ENCODE measurements at places on chromosomes 7 and 10.

GRCh38 chr7:108002726-108003598, at the start of gene LAMB1:
LAMB1 (minus strand) TSS chr7:108003161; CDS start chr7:108002885, 276 bp downstream.
- DNase-seq, result peak; percentile 82

DNA sequence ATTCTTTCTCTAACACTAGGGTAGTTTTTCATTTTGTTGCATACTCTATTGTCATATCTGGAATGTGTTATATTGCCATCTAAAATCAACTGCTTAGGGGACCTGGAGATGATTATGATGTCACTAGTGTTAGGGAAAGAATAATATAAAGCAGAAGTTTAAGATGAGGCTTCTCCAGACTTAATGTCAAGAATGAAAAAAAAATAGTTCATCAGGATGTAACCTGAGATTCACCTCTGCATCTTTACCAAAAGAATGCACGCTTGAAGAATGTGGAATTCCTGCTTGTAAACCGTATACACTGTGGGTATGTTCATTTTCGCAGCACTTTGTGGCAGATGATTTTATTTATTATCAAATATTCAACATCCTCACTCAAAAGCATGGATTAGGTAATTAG, 184.6 kb downstream of the ST7 start:
- no peak for DNase-seq

DNA sequence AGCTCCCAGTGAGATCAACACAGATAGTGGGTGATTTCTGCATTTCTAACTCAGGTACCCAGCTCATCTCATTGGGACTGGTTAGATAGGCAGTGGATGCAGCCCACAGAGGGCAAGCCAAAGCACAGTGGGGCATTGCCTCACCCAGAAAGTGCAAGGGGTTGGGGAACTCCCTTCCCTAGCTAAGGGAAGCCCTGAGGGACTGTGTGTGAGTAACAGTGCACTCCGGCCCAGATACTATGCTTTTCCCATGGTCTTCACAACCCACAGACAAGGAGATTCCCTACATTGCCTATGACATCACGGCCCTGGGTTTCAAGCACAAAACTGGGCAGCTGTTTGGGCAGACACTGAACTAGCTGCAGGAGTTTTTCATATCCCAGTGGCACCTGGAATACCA, 62.8 kb downstream of the PPP1R3A start:
- no peak for DNase-seq

DNA sequence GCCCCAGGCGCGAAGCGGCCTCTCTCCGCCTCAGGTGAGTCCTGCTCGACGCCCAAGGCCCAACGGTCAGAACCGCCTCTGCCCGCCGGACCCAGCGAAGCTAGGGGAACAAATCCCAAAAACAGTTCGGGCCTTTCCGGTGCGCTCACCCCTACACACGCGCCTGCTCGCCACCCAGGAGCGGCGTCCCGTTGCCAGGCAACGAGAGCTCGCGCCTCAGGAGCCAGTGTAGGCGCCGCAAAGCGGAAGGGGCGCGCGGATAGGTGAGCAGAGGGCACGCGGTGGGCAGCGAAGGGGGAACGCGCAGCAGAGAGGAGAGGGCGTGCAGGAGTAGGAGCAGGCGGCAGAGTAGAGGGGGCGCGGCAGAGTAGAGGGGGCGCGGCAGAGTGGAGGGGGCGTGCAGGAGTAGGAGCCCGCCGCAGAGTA, at the start of the genes DYDC1 and DYDC2:
TSS of gene DYDC1 (minus strand) at position 193 of the 426 bp plus-strand sequence. CDS start 4,154 bp downstream, outside the sequence.
TSS of gene DYDC2 (plus strand) at position 219 of the 426 bp plus-strand sequence. CDS start 5,663 bp downstream, outside the sequence.
- peak; percentile 8 for DNase-seq

DNA sequence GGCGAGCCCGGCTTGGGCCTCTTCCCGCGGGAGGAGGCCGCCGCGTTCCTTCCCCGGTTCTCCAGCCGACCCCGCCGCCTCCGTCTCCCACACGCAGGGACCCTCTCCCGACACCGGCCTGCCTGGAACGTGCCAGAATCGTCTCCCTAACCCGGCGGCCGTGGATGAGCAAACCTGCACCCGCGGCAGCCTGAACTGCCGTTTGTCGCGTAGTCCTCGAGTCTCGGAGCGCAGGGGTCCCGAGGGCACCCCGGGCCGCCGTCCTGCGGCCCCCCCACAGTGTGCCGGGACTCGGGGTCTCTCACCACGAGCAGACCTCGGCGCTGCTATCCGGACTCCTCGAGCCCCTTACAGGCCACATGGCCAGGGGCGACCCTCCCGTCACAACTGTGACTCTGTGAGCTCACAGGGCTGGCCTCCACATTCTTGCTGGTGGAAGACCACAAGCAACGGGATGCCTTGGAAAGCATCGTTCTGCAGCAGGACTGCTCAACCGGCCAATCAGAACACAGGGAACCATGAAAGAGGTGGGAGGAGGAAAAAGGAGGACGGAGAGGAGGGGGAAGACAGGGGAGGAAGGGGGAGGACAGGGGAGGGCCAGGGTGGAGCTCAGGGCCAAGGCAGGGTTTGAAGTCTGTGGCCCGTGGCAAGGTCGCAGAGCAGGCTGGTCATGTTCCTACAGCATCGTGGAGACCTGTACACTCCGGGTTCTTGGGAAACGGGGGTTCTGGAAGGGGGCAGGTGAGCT, 276.9 kb downstream of the DNAJB6 start:
- DNase-seq, result no peak

GRCh38 chr7:75798770-75799169, 14.8 kb downstream of the CCL24 start:
- DNase-seq, result no peak

GRCh38 chr7:138878051-138878450, 80.1 kb upstream of the ATP6V0A4 start:
- DNase-seq, result no peak

DNA sequence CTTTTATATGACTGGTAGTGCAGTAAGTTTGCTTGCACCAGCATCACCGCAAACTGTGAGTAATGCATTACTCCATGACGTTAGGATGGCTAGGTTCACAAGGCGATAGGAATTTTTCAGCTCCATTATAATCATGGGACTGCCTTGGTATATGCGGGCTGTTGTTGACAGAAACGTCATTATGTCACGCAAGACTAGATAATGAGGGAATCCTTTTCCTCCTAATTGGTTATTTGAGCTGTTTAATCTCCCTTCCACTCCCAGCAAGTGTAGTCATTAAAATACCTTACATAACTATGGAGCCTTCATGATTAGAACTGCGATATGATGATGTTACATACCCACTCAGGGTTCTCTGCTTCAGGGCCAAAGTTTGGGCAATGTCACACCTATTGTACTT, 17.3 kb downstream of the KLLN start:
- peak; percentile 57 for DNase-seq

- no peak for DNase-seq
These were observed 6.7 kb downstream of the ATP6V1F start for GRCh38 chr7:128869138-128869943.

GRCh38 chr10:130064783-130065182, 45.8 kb downstream of the C10orf143 start:
- no peak for DNase-seq

- DNase-seq, result no peak
These were observed 140.8 kb downstream of the GLCCI1 start for GRCh38 chr7:8109196-8110022.

DNA sequence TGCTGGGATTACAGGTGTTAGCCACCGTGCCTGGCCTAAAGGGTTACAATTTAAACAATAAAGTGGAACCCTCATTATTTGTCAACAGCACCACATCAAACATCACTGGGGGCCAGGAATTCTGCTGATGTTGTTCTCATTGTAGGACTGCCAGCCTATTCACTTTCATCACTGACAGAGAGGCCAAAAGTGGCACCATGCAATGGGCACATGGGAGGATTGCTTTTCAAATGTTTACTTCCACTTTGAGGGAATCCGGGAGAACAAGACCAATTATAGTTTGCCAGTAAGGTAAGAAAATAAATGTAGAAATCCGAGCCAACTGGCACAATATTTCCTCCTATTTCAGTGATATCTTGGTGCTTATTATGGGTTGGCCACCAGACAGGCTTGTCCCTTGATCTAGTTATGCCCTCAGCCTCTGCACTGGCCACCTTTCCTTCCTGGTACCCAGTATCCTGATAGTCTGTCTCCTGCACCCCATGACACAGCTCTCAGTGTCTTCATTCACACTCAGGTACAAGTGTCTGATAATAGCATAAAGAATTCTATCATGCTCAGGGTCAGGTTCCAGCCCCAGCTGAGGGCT, 82.6 kb downstream of the ANLN start:
- no peak for DNase-seq

DNA sequence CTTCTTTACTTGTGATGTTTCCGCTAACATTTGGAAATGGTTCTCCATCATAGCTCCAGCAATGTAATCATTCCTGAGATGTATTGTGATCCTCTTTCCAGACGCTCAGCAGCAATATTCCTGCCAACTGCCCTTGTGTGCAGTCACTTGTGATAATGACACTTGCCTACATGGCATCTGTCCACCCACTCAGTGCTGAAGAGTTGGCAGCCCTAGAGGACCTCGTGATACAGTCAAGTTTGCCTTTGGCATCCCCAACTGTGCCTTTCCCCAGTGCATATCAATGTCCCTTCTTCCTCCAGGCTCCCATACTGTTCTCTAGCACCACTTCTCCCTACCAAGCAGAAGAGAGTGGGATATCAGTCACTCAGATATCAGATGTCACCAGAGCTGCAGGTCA, 64.9 kb downstream of the MYOF start:
- no peak for DNase-seq

GRCh38 chr7:101580596-101580995, 48.5 kb downstream of the MYL10 start:
- DNase-seq, result no peak

GRCh38 chr10:5633166-5633749, 33.1 kb downstream of the ASB13 start:
- DNase-seq, result no peak

DNA sequence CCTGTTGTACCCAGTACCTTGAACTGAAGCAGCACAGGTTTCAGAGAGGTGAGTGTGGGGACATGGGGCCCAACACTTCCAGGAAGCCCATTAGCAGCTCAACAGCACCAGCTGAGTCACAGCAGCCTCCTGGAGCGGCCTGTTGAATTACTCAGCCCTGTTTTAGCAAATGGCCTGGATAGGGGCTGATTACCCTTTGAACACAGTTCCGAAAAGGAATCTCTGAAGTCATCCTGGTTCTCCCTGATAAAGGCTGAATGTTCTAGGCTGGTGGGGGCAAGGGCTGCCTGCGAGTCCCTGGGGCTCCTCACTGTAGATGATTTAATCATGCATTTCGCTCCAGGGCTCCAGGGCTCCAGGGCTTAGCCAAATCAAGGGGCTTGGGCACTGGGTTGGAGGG, 287.5 kb downstream of the GRID1 start:
- peak; percentile 34 for DNase-seq
